ENCODE measurements at places on chromosomes 5 and 9. TPM values are rescaled to one million over a fixed set of nuclear protein-coding genes. Genes with fewer than 3 reads are reported as not detected.

DNA sequence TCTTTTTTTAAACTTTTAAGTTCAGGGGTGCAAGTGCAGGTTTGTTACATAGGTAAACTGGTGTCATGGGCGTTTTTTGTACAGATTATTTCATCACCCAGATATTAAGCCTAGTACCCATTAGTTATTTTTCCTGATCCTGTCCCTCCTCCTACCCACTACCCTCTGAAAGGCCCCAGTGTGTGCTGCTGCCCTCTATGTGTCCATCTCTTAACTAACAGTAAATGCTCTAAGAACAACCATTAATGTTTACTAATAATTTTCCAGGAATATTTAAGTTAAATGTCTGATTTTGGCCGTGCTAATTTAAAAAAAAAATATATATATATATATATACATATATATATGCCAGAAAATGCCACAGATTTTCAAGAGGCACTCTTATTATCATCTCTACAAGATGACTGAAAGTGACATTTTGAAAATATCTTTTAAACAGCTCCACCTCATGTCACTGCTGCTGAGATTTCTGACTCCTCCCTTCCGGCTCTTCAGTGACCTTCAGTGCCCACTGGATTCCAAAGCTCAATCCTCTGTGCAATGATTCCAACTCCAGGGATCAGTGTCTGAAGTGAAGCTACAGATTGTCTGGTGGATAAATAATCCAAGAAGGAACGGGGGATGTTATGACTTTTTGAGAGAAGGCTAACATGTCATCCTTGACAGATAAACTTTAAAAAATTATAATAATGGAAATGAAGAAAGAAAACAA, 46.7 kb upstream of the HNRNPA0 start:
- H3K4me3 ChIP-seq = no peak overlapping the region
- no peak overlapping the region for H3K27ac ChIP-seq

- no peaks in the 10 kb centered on the region for H3K27me3 ChIP-seq
- no peak overlapping the region for H3K27ac ChIP-seq
- H3K4me3 ChIP-seq = no peak overlapping the region
- H3K36me3 ChIP-seq = no peaks in the 10 kb centered on the region
- no peak for DNase-seq
- peaks cover 3% of the 10 kb centered on the region for H3K4me1 ChIP-seq
Observed at GRCh38 chr5:176948458-176948857, 49.3 kb upstream of the HK3 start.

DNA sequence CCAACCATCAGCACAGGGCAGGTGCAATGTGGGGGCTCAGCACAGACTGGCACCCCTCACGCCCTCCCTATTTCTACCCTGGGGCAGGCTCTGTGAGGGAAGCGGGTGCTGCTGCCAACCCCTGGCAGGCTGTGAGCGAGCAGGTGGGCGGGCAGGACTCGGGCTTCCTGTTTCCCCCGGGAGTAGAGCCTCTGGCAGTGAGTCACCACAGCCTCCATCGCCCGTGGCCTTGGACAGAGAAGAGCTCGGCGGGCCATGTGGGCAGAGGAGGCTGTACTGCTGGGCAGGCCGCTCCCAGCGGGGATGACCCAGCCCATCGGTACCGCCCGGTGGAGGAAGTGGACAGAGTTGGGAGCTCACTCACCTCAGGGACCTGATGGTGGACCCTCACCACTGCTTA, 16.6 kb downstream of the KCNT1 start:
- peaks cover 2% of the 10 kb centered on the region for H3K4me1 ChIP-seq
- DNase-seq = no peak
- H3K4me3 ChIP-seq = no peak overlapping the region
- no peak overlapping the region for H3K27ac ChIP-seq
- H3K36me3 ChIP-seq = no peaks in the 10 kb centered on the region

DNA sequence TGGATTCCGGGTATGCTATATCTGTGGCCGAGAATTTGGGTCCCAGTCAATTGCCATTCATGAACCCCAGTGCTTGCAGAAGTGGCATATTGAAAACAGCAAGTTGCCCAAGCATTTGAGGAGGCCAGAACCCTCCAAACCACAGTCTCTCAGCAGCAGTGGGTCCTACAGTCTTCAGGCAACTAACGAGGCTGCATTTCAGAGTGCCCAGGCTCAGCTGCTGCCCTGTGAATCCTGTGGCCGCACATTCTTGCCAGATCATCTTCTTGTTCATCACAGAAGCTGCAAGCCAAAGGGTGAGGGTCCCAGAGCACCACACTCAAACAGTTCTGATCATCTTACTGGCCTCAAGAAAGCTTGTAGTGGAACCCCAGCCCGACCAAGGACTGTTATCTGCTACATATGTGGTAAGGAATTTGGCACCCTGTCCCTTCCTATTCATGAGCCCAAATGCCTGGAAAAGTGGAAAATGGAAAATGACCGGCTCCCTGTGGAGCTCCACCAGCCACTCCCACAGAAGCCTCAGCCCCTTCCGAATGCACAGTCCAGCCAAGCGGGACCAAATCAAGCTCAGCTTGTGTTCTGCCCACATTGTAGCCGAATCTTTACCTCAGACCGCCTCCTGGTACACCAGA, 23.0 kb downstream of the ZNF474 start:
- no peaks in the 10 kb centered on the region for H3K27me3 ChIP-seq
- peaks cover 1% of the 10 kb centered on the region for H3K4me1 ChIP-seq
- H3K36me3 ChIP-seq = no peaks in the 10 kb centered on the region
- DNase-seq = no peak
- H3K4me3 ChIP-seq = no peak overlapping the region
- no peak overlapping the region for H3K27ac ChIP-seq

DNA sequence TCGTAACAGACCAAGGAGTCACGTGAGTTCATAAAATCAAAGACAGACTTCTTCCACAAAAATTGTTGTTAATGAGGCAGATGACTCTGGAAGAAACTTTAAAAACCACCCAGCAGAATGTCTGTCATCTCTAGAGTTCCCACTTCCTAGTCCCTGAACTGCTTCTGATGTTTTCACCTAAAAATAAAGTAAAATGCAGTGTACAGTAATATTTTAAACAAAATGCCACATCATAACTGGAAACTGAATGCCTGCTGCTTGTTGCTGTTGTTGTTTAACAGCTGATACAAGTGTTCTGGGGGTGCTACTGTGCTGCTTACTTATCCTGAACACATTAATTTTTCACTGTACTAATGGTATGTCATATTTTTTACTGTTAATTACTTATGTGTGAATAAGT, 577.2 kb downstream of the MTRR start:
- no peak overlapping the region for H3K4me3 ChIP-seq
- no peak overlapping the region for H3K27ac ChIP-seq
- no peaks in the 10 kb centered on the region for H3K27me3 ChIP-seq
- no peaks in the 10 kb centered on the region for H3K36me3 ChIP-seq
- no peaks in the 10 kb centered on the region for H3K4me1 ChIP-seq

GRCh38 chr9:133994353-133995011, 2.4 kb upstream of the VAV2 start:
- no peaks in the 10 kb centered on the region for H3K36me3 ChIP-seq
- H3K27ac ChIP-seq = no peak overlapping the region
- peak; percentile 87 for DNase-seq
- no peak overlapping the region for H3K4me3 ChIP-seq
- H3K27me3 ChIP-seq = no peaks in the 10 kb centered on the region

DNA sequence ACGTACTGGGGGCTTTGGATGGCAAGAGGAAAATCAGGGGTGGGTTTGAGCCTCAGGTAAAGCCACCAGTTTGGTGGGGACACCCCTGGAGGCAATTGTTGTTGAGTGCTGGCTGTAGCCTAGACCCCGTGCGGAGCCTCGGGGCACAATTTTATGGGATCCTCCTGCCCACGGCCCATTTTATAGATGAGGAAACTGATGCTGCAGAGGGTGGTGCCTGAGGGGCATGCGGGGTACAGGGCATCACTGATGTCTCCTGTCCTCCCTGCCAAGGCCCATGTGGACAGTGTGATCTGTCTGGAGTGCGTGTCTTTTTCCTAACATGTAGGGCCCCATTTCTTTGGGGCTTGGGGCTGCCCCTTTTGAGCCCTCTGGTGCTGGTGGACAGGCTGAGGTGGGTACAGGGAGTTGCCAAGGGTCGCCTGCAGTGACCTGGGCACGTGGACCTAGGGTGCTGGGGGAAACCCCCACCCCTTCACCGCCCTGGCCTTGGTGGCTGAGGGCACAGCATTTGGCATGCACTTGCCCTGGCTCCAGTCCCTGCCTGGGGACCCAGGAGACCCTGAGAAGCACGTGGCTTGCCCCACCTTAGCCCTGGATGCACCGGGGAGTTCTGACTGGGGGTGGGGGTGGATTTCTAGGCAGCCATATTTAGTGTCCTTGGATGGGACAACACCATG, 22.1 kb downstream of the WNK2 start:
- peaks cover 5% of the 10 kb centered on the region for H3K4me1 ChIP-seq
- H3K27me3 ChIP-seq = no peaks in the 10 kb centered on the region
- no peak overlapping the region for H3K27ac ChIP-seq
- no peaks in the 10 kb centered on the region for H3K36me3 ChIP-seq
- DNase-seq = no peak
- H3K4me3 ChIP-seq = no peak overlapping the region

- no peak overlapping the region for H3K4me3 ChIP-seq
- peaks cover 20% of the 10 kb centered on the region for H3K4me1 ChIP-seq
- no peak overlapping the region for H3K27ac ChIP-seq
- H3K36me3 ChIP-seq = no peaks in the 10 kb centered on the region
Observed at GRCh38 chr5:95725071-95725820, 5.9 kb upstream of the RHOBTB3 start.

GRCh38 chr5:76836585-76836984, 13.2 kb upstream of the S100Z start:
- no peaks in the 10 kb centered on the region for H3K36me3 ChIP-seq
- no peak overlapping the region for H3K27ac ChIP-seq
- no peak overlapping the region for H3K4me3 ChIP-seq
- no peaks in the 10 kb centered on the region for H3K27me3 ChIP-seq

GRCh38 chr5:56190497-56190896, 42.6 kb downstream of the ANKRD55 start:
- H3K4me1 ChIP-seq = no peaks in the 10 kb centered on the region
- no peaks in the 10 kb centered on the region for H3K27me3 ChIP-seq
- H3K27ac ChIP-seq = no peak overlapping the region

DNA sequence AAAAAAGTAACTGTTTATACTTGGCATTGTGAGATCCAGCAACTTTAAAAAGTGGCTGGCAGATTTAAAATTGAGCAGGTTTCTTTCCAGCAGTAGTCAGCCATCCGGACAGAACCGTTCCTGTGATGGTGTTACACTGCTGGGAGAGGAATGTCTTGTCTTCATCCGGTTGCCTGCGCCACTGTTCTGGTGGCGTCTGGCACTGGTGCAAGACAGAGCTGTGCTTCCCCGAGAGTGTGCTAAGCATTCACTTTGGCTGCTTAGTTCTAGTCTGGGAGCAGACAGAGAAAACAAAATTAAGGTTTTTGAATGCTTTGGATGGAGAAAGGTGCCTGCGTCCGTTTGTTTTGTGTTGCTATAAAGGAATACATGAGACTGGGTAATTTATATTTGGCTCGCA, 35.5 kb upstream of the CREBRF start:
- DNase-seq = peak; percentile 55
- H3K36me3 ChIP-seq = no peaks in the 10 kb centered on the region
- H3K4me1 ChIP-seq = peaks cover 12% of the 10 kb centered on the region
- no peak overlapping the region for H3K4me3 ChIP-seq
- H3K27ac ChIP-seq = peak overlapping the region; percentile 47
- H3K27me3 ChIP-seq = no peaks in the 10 kb centered on the region

MCTP1 gene
- polyA plus RNA-seq = 2.7 TPM

IL31RA gene
- 0.42 TPM for polyA plus RNA-seq
